ENCODE measurements at places on chromosomes 6 and 20.

DNA sequence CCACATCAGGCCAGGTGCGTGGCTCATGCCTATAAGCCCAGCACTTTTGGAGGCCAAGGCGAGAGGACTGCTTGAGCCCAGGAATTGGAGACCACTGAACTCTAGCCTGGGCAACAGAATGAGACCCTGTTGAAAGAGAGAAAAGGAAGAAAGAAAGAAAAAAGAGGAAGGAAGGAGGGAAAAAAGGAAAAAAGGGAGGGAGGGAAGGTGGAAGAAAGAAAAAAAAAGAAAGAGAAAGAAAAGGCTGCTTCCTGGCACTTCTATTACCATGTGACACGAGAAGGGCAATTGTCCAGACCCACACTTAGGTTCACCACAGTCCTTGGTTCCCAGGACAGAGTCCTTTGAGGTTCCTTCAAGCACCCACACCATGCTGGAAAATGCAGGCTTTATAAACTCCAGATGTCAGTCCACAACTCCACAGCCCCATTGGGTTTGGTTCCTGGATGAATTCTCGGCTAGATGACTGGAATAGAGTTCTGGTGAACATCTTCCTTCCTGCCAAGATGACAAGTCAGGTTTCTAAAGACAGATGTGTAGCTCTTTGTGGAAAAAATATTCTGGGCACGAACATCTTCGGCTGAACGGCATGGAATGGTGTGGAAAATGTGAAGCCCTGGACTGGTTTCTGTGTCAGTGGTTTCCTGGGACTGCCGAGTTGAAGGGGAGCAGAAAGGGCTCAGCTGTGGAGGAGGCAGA lies 32.5 kb downstream of the NT5E start:
- peak overlapping the region; percentile 67 for H3K27ac ChIP-seq
- H3K36me3 ChIP-seq: peaks cover 71% of the 10 kb centered on the region
- peaks cover 15% of the 10 kb centered on the region for H3K4me1 ChIP-seq
- H3K4me3 ChIP-seq: no peak overlapping the region

DNA sequence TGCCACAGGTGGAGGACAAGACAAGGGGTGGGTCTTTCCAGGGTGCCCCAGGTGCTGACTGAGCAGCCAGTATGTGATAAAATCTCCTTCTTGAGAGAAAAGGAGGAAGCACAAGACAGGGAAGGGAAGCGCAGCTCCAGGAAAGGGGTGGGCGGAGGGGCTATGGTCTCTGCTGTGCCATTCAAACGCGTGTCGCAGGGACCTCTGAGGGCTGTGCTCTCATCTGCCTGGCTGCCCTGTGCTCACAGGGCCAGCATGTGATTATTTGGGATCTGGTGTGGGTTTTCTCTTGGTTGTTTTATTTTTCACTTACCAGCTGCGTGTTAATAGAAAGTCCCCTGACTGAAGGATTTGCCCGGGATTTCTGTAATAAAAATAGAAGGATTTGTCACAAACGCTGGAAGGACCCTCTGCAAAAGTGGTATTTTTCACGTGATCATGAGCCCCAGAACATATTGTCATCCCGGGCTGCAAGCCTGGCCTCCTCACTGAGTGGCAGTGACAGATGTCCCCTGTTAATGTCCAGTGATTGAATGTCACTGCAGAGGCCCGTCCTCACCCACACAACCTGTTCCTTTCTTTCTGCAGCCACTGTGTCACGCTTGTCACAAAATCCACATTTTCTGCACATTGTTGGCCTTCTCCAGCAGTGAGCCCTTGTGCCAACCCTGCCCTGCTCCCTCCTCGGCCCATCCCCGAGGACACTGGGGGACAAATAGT lies 35.0 kb upstream of the VSX1 start:
- H3K27ac ChIP-seq: no peak overlapping the region
- H3K4me3 ChIP-seq: no peak overlapping the region
- no peaks in the 10 kb centered on the region for H3K36me3 ChIP-seq

DNA sequence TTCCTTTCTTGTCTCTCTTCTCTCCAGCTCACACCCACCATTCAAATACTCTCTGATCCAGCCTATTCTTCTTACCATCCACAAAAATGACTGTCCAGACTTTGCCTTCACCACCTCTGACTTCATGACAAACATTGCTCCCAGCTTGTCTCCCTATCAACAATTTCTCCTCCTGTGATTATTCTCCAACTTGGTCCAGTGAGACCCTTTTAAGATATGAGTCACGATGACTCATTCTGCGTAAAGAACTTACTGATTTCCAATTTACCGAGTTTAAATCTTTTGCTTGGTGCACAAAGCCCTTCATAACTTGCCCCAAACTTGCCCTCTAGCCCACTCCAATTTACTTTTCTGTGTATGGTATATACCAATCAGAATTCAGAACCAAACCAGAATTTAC lies 833.2 kb downstream of the MAFB start:
- no peak for DNase-seq
- no peak overlapping the region for H3K4me3 ChIP-seq
- H3K27me3 ChIP-seq: no peaks in the 10 kb centered on the region
- H3K36me3 ChIP-seq: no peaks in the 10 kb centered on the region
- H3K4me1 ChIP-seq: peaks cover 10% of the 10 kb centered on the region
- no peak overlapping the region for H3K27ac ChIP-seq

GRCh38 chr6:12110523-12111362 lies 98.6 kb downstream of the HIVEP1 start:
- H3K4me3 ChIP-seq: no peak overlapping the region
- H3K36me3 ChIP-seq: peaks cover 6% of the 10 kb centered on the region
- H3K27me3 ChIP-seq: no peaks in the 10 kb centered on the region
- no peak overlapping the region for H3K27ac ChIP-seq

DNA sequence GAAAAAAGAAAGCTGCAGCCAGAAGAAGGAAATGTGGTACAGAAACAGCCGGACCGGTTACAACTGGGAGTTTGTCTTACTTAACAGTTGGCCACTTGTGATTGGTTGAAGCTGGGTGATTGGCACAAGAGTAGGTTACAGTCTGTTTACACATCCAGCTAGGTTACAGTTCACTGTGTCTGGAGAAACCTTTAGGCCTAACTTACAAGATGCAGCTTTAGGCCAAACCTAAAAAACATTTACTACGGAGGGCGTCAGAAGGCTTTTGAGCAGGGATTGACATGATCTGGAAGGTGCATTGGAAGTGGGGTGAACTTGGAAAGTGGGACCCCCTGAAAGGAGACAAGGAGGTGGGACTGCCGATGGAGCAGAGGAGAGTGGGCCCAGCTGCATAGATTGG lies 122.3 kb downstream of the BANF2 start:
- no peaks in the 10 kb centered on the region for H3K27me3 ChIP-seq
- H3K27ac ChIP-seq: no peak overlapping the region
- no peaks in the 10 kb centered on the region for H3K36me3 ChIP-seq
- DNase-seq: no peak
- no peaks in the 10 kb centered on the region for H3K4me1 ChIP-seq

DNA sequence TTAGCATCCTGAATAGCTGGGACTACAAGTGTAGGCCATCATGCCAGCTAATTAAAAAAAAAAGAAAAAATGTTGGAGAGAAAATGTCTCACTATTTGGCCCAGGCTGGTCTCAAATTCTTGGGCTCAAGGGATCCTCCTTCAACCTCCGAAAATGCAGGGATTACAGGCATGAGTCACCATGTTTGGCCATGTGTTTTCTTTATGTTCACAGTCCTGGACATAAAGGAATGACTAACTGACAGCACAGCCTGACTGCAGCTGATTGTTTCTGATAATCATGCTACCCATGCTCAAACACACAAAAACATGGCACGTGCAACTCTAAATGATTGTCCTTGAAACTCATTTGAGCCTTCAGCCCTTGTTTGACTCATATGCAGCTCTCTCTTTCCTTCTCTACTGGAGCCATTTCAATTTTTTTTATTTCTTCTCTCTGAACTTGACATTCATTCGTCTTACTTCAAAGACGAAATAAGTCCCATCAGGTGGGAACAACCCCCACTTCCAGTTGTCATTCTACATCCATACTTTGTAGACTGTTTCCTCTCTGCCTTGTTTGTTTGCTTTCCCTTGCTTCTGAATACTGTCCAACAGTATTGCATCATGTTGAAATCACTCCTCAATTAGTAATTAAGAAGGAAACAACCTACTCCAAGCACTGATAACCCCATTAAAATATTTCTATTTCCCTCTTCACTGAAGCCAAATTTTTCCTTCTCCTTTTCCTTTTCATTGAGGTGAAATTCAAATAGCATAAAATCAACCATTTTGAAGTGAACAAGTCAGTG lies 413.0 kb downstream of the BMP2 start:
- no peaks in the 10 kb centered on the region for H3K27me3 ChIP-seq

DNA sequence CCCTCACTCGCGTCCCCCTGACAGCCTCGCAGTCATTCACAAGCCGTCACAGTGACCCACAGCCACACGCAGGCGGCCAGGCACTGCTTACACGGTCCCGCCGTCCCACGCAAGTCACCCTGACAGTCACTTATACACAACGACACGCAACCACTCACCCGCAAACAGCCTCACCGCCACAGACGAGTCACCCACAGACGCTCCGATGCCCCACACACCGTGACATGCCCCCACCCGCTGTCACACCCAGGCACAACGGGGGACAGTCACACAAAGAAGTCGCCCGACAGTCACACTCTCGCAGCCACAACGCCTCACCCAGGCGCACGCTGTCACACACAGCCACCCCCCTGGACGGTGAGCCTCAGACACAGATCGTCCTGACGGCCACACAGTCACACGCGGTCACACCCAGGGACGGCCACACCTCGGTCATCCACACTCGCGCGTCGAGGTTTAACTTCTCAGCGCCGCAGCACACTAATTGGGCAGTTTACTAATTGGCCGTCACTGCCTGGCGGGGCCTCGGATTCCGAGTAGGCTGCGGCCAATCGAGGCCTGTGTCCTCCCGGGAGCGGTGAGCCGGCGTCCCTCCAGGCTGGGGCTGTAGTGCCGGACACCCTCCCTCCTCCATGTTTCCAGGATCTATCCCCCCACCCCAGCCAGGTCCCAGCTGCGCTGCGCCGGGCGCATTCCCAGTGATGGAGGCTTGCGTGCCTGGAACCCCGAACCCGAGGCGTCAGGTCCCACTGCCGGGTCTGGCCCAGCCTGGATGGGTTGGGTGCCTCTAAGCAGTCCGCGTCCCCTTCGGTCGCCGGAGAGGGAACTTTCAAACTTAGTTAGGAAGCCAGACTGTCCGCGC lies 790 bp downstream of the TOX2 start:
- peak overlapping the region; percentile 25 for H3K27ac ChIP-seq
- peak overlapping the region; percentile 60 for H3K4me3 ChIP-seq
- H3K27me3 ChIP-seq: no peaks in the 10 kb centered on the region

DNA sequence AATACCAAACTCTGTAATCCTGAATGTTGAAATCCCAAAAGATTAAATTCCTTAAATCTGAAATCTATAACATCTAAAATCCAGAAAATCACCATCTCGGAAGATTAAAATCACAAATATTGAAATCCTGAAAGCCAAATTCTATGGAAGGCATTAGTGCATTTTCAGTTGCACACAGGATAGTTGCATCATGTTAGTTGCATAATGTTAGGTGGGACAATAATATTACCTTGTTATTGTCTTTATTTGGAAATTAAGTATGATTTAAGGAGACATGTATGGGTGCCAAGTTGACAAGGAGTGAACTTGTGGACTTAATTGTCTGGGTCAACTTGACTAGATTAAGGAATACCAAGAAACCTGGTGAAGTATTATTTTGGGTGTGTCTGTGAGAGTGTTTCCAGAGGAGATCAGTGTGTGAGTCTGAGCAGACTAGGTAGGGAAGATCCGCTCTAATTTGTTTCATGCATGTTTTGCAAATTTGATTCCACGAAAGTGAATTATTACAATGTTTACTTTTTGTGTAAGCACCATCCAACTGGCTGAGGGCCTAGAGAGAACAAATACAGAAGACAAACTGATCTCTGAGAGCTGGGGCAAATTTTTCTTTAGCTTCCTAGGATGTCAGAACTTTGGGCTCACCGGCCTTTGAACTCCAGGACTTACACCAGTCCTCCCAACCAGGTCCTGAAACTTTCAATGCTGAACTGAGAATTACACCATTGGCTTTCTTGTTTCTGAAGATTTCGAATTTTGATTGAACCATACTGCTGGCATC lies 545.1 kb upstream of the IRAK1BP1 start:
- H3K36me3 ChIP-seq: no peaks in the 10 kb centered on the region
- H3K4me3 ChIP-seq: no peak overlapping the region
- no peaks in the 10 kb centered on the region for H3K27me3 ChIP-seq
- no peaks in the 10 kb centered on the region for H3K4me1 ChIP-seq

- H3K36me3 ChIP-seq: peaks cover 11% of the 10 kb centered on the region
- no peaks in the 10 kb centered on the region for H3K27me3 ChIP-seq
- no peak overlapping the region for H3K27ac ChIP-seq
- no peaks in the 10 kb centered on the region for H3K4me1 ChIP-seq
- no peak for DNase-seq
Measured at GRCh38 chr6:135195041-135195440, 13.9 kb downstream of the MYB start.

DNA sequence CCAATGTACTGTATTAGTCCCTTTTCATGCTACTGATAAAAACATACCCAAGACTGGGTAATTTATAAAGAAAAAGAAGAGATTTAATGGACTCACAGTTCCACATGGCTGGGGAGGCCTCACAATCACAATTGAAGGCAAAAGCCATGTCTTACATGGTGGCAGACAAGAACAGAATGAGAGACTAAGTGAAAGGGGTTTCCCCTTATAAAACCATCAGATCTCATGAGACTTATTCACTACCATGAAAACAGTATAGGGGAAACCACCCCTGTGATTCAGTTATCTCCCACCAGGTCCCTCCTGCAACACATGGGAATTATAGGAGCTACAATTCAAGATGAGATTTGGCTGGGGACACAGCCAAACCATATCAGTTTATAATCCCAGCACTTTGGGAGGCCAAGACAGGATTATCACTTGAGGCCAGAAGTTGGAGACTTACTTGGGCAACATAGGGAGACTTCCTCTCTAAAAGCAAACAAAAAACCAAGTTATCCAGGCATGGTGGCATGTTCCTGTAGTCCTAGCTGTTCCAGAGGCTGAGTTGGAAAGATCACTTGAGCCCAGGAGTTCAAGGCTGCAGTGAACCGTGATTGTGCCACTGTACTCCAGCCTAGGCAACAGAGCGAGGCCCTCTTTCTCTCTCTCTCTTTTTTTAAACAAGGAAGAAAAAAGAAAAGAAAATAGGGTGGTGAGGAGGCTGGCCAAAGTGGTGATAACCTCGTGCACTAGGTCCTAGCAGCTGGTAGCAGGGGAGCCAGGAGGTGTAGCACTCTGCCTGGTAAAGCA lies 22.9 kb upstream of the DDR1 start:
- H3K27ac ChIP-seq: no peak overlapping the region
- no peak overlapping the region for H3K4me3 ChIP-seq
- DNase-seq: no peak
- H3K27me3 ChIP-seq: no peaks in the 10 kb centered on the region
- H3K36me3 ChIP-seq: no peaks in the 10 kb centered on the region
- no peaks in the 10 kb centered on the region for H3K4me1 ChIP-seq

GRCh38 chr20:50518270-50518721 lies 8.1 kb downstream of the PTPN1 start:
- H3K27me3 ChIP-seq: no peaks in the 10 kb centered on the region
- H3K27ac ChIP-seq: peak overlapping the region; percentile 38
- H3K4me1 ChIP-seq: peaks cover 58% of the 10 kb centered on the region
- H3K4me3 ChIP-seq: no peak overlapping the region
- no peaks in the 10 kb centered on the region for H3K36me3 ChIP-seq

Data from SK-N-SH (cell line).